WTC11 (cell line): ENCODE measurements at places on chromosomes 1 and 21.

GRCh38 chr1:202575918-202576653 is 134.2 kb downstream of the SYT2 start:
- DNase-seq, result no peak
- no peak overlapping the region for H3K4me3 ChIP-seq
- H3K36me3 ChIP-seq, result no peaks in the 10 kb centered on the region; the same call in 1 of the 2 replicates
- no peaks in the 10 kb centered on the region for H3K27me3 ChIP-seq

- no peaks in the 10 kb centered on the region for H3K4me1 ChIP-seq
- no peak for DNase-seq
- no peaks in the 10 kb centered on the region for H3K36me3 ChIP-seq
- no peak overlapping the region for H3K27ac ChIP-seq
- H3K27me3 ChIP-seq, result no peaks in the 10 kb centered on the region
Observed at GRCh38 chr1:113654883-113655282, 104.4 kb downstream of the PHTF1 start.

DNA sequence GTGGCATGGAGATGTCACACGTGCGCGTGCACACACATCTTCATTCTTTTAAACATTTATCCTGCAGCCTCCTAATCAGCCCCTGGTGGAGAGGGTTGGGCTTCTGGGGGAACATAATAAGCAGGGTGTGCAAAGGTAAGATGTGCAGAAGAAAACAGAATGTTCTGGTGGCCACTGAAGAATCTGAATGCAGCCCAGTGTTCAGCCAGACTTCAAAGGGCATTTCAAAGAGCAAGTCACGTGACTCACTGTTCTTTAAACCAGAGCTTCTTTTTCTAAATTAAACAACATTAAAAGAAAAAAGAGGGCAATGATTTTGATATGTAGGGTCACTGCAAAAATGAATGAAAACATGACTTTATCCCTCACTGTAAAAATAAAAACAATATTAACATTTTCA is 89.8 kb downstream of the ABCA4 start:
- no peak for DNase-seq
- H3K36me3 ChIP-seq, result no peaks in the 10 kb centered on the region
- no peak overlapping the region for H3K4me3 ChIP-seq
- no peaks in the 10 kb centered on the region for H3K4me1 ChIP-seq
- H3K27me3 ChIP-seq, result no peaks in the 10 kb centered on the region; the same call in 1 of the 2 replicates

- no peak overlapping the region for H3K27ac ChIP-seq
- peaks cover 65% of the 10 kb centered on the region for H3K27me3 ChIP-seq
- H3K4me3 ChIP-seq, result no peak overlapping the region
- H3K4me1 ChIP-seq, result peaks cover 35% of the 10 kb centered on the region
Observed at GRCh38 chr1:46455951-46456350, 33.7 kb upstream of the DMBX1 start.

DNA sequence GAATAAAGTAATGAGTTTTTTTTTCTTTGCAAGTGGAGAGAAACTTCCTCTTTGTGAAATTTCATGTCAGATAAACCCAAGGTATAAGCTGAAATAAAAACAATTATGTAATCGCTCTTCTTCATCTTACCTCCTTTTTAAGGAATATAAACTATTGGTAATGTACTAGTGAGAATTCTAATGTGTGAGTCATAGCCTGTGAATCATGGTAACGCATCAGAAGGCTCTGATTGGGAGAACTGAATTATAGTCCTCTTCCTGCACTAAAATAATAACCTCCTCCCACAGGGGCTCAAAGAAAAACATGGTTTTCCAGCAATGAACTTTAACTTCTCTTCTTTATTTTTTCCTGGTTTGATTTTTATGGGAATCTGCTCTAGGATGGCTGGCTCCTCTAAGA is 57.1 kb upstream of the COX20 start:
- DNase-seq, result no peak
- H3K36me3 ChIP-seq, result peaks cover 2% of the 10 kb centered on the region; the same call in 1 of the 2 replicates
- no peak overlapping the region for H3K4me3 ChIP-seq
- H3K27ac ChIP-seq, result no peak overlapping the region
- H3K4me1 ChIP-seq, result no peaks in the 10 kb centered on the region

DNA sequence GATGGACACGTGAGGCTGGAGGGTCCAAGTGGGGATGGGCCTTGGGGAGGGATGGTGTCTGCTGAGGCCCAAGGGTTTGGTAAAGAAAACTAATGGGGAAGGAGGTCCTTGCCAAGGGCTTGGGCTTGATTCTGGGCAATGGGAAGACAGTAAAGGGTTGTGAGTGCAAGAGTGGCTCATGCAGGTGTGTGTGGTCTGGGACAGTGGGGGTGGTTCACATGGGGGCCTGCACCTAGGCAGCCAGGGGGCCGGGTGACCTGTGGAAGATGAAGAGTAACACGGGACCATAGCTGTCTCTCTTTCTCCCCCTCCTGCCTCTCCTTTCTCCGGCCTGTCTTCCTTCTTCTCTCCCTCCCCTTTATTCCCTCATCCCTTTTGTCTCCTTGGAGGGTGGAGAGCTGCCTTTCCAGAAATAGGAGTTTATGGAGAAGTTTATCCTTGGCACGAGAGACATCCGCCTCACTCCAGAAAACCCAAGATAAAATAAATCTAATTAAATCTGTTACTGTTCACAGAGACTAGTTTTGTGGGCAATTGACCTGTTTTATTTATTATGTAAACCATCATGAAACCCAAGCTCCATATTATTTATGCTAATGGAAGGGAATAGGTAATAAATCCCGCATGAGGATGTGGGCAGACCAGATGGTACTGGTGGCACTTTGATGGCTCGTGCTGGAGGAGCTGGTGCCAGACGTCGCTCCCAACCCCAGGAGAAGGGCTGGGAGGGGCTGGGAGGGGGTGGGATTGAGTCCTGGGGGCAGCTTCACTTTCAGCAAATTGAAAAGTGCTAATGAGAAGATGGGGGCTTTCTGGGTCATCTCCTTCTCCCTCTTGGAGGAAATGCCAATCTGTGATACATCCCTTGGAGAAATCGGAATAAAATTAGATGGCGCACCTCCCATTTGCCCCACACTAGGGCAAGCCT is 272.9 kb upstream of the CSF3R start:
- H3K4me3 ChIP-seq, result no peak overlapping the region
- H3K27ac ChIP-seq, result no peak overlapping the region
- H3K36me3 ChIP-seq, result peaks cover 3% of the 10 kb centered on the region
- peaks cover 18% of the 10 kb centered on the region for H3K27me3 ChIP-seq

DNA sequence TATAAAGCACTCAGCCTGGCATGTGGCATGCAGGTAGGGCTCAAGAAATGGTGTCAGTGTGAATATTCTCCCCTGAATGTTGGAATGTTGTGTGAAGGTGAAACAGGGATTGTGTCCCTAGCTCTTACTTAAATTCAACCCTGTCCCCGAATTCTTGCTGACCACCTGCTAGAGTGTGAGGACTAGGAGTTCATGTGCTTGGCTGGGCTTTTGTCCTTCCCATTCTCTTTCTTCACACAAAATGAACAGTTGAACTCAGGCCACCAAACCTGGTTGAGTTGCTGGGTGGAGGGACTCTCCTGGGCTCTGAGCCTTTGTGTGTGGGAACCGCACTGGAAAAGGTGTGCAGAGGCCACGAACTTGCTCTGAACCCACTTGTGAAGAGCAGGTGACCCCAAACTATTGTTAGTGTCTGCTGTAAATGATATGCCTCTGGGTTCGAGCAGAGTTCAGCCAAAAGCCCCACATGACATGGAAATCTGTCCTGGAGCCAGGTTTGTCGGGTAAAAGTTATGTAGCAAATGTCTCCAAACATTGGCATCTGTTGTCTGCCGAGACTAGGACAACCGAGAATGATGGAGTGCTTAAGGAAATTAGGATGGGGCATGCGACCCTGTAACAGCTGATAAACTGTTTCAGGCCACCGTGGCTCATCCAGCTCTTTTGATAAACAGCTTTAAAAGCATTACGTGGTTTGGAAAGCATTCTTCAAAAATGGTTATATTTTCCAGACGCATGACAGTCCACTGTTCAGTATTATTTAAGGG is 144.2 kb downstream of the DHRS3 start:
- peaks cover 24% of the 10 kb centered on the region for H3K36me3 ChIP-seq
- H3K4me1 ChIP-seq, result peaks cover 14% of the 10 kb centered on the region
- no peak overlapping the region for H3K27ac ChIP-seq

- H3K27ac ChIP-seq, result no peak overlapping the region
- H3K4me3 ChIP-seq, result no peak overlapping the region
- H3K4me1 ChIP-seq, result peaks cover 26% of the 10 kb centered on the region
- H3K27me3 ChIP-seq, result peaks cover 32% of the 10 kb centered on the region
Observed at GRCh38 chr1:81605023-81605422, 195.7 kb upstream of the ADGRL2 start.

DNA sequence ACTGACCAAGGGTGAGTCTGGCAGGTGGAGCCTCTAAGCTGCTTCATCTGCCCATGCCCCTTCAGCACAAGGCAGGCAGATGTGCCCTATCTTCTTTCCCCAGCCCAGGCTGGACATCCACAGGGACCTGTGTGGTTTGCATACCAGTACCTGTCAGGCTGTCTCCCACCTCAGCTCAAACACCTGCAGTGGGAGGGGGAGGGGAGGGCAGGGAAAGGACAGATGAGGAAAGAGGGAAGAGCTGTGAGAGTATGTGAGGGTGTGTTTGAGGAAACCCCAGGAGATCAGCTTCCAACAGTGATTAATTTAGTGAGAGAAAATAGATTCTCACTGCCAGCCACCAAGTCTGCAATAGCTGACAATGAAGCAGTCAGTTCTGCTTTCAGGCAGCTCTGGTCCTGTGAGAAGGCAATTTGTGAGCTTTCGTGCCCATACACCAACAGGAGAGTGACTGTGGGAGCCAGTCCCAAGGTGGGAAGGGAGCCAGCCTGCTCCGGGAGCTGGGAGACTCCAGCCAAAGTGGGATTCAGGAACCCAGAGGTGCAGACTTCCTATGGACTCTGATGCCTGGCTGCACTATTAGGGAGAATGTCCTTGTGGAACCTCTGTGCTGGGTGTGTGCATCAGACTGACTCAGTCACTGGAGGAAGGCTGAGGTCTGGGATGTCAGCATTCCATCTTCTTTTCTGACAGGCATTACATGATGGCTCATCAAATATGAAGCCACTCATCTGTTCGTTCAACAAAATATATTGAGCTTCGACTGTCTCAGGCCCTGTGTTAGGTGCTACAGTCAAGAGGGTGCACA is 59.7 kb downstream of the TNR start:
- H3K4me3 ChIP-seq, result no peak overlapping the region
- H3K4me1 ChIP-seq, result peaks cover 9% of the 10 kb centered on the region
- H3K27me3 ChIP-seq, result no peaks in the 10 kb centered on the region; the same call in 1 of the 2 replicates
- no peaks in the 10 kb centered on the region for H3K36me3 ChIP-seq
- no peak overlapping the region for H3K27ac ChIP-seq

DNA sequence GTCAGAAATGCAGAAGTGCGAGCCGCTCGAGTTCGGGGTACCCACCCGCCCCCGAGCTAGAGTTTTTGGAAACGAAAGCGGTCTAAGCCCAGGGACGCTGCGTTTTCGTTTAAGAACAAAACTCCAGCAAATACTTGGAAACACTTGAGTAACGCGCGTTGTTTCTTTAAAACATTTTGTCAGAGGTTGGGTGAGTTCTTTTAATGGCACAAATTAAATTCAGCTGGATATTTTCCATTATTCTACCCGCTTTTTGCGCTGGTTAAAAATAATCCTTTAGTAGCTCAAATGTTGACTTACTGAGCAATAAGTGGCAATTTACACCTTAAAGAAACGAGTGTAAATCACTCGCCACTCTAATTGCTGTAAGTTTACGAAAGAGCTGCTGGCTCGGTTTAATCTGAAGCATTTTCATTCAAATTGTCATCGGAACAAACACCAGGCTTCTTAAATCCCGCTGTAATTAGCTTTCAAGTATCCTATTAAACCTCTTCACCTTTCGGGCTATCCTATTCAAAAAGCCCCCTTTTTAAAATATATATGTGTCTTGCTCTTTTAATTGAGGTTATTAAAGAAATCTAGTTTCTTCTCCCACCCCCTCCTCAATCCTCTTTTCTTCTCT is 1.5 kb downstream of the LHX8 start:
- H3K4me1 ChIP-seq, result peaks cover 68% of the 10 kb centered on the region
- H3K36me3 ChIP-seq, result no peaks in the 10 kb centered on the region
- H3K27ac ChIP-seq, result no peak overlapping the region

GRCh38 chr1:232428786-232429530 is 201.0 kb downstream of the SIPA1L2 start:
- H3K4me1 ChIP-seq, result peaks cover 3% of the 10 kb centered on the region; the same call in 1 of the 2 replicates
- no peak overlapping the region for H3K4me3 ChIP-seq
- H3K36me3 ChIP-seq, result no peaks in the 10 kb centered on the region
- 0 out of 2 replicates have a peak overlapping the region, but pooled peaks have one; percentile 9 for H3K27ac ChIP-seq
- no peak for DNase-seq

DNA sequence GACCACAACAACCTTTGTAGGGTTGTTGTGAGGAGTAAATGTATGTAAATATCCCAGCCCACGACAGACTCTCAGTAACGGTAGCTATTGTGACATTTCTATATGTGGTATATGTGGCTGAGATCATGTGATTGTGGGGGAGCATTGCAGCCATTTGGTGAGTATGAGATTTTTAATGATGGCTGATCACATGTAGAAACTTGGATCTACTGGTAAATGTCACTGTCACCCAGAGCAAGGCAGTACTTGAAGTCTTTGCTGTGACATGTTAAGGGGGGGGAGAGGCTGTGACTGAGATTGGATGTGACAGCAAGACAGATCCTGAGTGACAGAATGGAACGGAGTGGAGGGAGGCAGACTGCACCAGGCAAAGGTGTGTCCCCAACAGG is 23.9 kb upstream of the MEF2D start:
- H3K4me1 ChIP-seq, result peaks cover 23% of the 10 kb centered on the region
- H3K27ac ChIP-seq, result peak overlapping the region; percentile 39; the same call in 1 of the 2 replicates
- no peak overlapping the region for H3K4me3 ChIP-seq
- H3K36me3 ChIP-seq, result peaks cover 27% of the 10 kb centered on the region
- no peak for DNase-seq
- no peaks in the 10 kb centered on the region for H3K27me3 ChIP-seq

DNA sequence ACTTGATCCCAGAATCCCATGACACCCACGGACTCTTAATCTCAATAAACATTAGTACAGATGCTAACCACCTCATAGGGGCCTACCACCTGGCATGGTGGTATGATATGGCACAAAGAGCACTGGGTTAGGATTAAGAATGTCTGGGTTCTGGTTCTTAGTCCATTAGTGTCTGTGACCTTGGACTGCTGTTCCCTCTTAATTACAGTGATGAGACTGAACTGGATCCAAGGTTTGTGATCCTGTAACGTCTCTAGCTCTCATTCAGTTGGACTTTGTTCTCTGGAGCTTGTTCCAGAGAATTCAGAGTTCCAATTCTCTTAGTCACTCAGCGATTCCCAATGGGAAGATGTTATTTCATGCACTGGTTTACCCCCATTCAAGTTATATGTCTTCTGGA is 23.6 kb upstream of the PIGC start:
- H3K4me3 ChIP-seq, result no peak overlapping the region
- no peaks in the 10 kb centered on the region for H3K27me3 ChIP-seq
- no peak overlapping the region for H3K27ac ChIP-seq
- no peaks in the 10 kb centered on the region for H3K4me1 ChIP-seq

DNA sequence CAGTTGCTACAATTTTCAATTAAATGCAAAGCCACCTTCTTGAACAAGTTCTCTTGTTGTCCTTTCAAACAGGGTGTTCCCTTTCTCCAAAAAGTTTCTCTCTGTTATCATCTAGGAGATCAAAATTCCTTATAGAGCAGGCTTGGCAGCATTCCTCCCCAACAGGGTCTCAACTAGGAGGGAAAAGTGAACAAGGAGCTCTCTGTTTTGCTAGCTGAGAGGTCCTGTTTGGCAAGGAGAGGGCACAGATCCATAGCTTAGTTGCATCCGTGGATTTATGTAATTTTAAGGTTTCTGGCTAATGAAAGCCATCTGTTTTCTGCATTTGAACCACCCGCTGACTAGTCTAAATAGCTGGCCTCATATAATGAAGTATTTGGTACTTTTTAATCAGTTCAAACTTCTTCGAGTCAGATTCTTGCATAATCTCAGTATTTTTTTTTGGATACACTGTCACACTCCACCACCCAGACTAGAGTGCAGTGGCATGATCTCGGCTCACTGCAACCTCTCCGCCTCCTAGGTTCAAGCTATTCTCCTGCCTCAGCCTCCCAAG is 54.0 kb downstream of the APP start:
- peak overlapping the region; percentile 91 for H3K27ac ChIP-seq
- H3K27me3 ChIP-seq, result no peaks in the 10 kb centered on the region
- H3K4me3 ChIP-seq, result no peak overlapping the region
- H3K36me3 ChIP-seq, result 0 out of 2 replicates have a peak, but pooled peaks cover 5% of the 10 kb centered on the region
- H3K4me1 ChIP-seq, result peaks cover 91% of the 10 kb centered on the region
- no peak for DNase-seq
